ENCODE measurements at places on chromosomes 12 and 14. TPM values are rescaled to one million over a fixed set of nuclear protein-coding genes. Genes with fewer than 3 reads are reported as not detected.
A peak's percentile ranks its signal among the peaks of the same experiment; 100 is the strongest.

The CHFR gene
- 50.6 TPM for total RNA-seq

The ETFBKMT gene
- 7.0 TPM for total RNA-seq

The TMEM63C gene
- total RNA-seq: 40.8 TPM

The LRP1 gene
- total RNA-seq: 223 TPM

The DNAH10 gene
- total RNA-seq: 0.29 TPM

The DNAJC22 gene
- total RNA-seq: 45.7 TPM

GRCh38 chr12:80692114-80692513, 15.3 kb upstream of the MYF6 start:
- no peak for DNase-seq

DNA sequence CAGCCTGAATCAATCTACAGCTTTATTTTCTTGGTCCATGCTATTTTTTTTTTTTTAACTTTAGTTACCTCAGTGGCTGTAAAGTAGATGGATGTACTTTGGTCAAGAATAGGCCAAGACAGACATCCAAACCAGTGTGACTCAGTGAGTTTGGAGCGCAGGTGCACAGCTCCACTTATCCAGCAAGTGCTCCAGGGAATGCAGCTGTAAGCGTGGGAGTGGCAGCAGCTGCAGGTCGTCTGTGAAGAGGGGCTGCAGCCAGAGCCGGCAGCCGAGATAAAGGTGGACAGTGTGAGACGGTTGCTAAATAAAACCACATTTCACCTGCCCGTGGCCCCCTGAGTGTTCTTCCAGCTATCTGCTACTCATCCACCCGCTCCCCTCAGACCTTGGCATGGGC, 1018.7 kb downstream of the AACS start:
- DNase-seq: no peak

DNA sequence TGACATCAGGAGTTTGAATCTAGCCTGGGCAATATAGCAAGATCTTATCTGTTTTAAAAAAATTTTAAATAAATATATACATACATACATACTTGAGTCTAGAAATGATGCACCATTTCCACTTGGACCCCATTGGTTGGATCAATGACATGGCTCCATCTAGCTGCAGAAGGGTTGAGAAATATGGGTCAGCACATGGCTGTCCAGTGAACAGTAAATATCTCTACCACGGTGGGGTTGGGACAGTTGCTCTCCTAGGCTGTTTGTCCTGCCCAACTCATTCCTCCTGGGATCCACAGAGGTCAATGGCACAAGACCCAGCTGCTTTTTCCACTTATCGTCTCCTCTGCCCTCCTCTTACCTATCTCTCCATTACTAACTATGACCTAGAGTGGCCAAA, 23.6 kb downstream of the PLEKHH1 start:
- no peak for DNase-seq

- DNase-seq: no peak
These were observed 4.5 kb upstream of the CDK17 start for GRCh38 chr12:96404696-96405095.

- no peak for DNase-seq
These were observed 63.9 kb downstream of the BEGAIN start for GRCh38 chr14:100523131-100523842.

DNA sequence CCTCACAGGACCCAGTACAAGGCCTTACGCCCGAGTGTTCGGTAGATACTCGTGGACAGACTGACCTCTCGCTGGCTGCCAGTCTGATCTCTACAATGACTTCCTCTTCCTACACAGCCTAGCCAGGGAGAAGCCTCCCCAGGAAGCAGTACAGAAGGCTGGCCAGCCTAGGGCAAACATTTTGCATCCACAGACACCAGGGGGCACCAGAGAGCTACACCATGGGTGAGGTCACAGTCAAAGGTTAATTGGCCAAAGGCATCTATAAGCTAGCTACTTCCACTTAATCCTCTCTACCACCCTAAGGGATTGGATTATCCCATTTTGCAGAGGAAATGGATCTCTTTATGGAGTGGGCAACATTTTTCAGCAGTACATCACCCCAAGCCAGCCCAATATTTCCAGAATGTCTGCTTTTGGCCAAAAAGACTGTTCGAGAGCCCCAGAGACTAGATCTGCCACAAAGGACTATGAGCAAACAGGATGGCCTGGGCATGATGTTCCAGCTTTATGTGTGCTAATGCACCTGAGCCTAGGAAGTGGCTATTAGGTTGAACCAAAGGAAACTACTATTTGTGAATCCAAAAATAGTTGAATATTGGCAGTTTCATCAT, 14.6 kb upstream of the PNMA1 start:
- peak; percentile 96 for DNase-seq

DNA sequence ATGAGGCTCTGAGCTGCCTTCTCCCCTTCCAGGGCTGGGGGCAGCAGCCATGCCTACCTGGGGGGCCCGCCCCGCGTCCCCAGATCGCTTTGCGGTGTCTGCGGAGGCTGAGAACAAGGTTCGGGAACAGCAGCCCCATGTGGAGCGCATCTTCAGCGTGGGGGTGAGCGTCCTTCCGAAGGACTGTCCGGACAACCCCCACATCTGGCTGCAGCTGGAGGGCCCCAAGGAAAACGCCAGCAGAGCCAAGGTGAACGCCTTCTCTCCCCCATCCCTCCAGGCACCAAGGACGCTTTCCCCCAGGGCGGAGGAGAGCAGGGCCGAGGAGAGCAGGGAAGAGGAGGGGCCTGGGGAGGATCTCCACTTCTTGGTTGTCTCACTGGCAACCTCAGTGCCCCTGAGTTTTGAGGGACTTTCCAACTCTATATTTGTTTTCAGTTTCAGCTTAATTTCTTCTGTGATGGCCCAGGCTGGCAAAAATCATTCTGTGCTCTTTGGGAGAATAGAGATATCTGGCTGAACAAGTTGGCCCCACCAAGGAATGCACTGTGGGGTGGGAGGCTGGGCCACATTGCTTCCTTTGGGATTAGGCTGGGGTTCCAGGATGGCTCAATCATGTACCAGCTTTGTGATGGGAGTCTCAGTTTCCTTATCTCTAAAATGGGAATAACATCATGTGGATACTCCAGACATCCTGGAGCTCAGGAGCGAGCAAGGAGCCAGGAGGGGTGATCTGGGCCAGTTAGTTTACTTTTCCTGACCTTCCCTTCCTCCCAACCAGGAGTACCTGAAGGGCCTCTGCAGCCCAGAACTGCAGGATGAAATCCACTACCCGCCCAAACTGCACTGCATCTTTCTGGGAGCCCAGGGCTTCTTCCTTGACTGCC, 1.2 kb downstream of the KHNYN start:
- peak; percentile 72 for DNase-seq

DNA sequence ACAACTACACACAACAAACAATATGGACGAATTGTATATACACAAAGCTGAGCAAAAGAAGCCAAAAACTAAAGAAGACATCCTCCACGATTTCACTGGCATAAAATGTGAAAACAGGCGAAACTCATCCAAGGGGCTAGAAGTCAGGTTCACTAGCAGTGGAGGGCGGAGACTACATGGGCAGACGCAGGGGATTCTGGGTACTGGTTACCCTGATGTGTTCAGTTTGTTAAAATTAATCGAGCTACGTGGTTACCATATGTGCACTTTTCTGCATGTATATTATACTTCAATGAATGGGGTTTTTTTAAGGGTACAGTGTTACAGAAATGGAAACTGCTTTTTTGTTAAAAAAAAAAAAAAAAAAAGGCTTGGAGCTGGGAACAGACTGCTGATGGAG, 12.3 kb downstream of the KDM2B start:
- no peak for DNase-seq

GRCh38 chr12:83040339-83040738, 353.6 kb downstream of the TMTC2 start:
- no peak for DNase-seq

DNA sequence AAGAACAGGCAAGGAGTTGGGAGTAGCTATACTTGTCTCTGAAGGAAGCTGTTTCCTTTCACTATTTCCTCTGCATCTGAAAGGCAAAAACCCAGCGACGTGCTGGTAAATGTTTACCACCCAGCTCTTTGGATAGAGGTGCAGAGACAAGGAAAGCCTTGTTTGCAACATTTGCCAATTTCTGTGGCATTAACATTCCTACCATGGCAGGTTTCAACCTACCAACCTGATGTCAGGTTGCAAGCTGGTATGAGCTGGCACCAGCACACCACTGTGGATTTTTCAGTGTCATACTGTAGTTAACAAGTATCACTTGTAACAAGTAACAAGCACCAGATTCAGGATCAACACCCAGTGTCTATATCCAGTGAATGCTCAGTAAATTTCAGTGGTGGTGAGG, 294.8 kb upstream of the TMPO start:
- DNase-seq: no peak

All from mucosa of descending colon (tissue), 3 donors.